Glomerular endothelial cell (primary cell): ENCODE measurements at places on chromosomes 16 and 17. TPM values are rescaled to one million over a fixed set of nuclear protein-coding genes. Genes with fewer than 3 reads are reported as not detected.

The TPSAB1 gene
- not detected in 2 replicates for total RNA-seq

The SCPEP1 gene
- total RNA-seq, result 42.2 and 47.3 TPM in 2 replicates

DNA sequence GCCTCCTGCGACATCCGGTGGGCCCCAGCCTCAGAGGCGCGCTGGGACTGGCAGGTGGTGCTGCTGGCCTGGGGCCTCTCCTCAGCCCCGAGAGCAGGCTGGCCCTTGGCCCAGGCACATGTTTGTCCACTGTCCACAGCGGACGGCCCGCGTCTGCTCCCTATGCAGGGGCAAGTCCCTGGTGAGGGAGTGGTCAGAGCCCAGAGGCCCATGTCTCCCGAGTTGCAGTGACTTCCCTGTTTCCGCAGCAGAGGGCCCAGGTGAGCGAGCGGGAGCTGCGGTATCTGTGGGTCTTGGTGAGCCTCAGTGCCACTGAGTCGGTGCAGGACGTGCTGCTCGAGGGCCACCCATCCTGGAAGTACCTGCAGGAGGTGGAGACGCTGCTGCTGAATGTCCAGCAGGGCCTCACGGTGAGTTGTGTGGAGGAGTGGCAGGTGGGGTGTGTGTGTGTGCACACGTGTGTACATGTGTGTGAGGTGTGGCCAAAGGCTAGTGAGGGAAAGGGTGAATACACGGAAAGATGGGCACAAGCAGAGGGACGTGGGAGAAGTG lies 10.4 kb downstream of the IL34 start:
- DNase-seq, result no peak

GRCh38 chr16:23640615-23640930 lies 537 bp downstream of the PALB2 start:
- DNase-seq, result no peak

- DNase-seq, result no peak
Measured at GRCh38 chr16:26605626-26606271, 461.0 kb upstream of the C16orf82 start.

DNA sequence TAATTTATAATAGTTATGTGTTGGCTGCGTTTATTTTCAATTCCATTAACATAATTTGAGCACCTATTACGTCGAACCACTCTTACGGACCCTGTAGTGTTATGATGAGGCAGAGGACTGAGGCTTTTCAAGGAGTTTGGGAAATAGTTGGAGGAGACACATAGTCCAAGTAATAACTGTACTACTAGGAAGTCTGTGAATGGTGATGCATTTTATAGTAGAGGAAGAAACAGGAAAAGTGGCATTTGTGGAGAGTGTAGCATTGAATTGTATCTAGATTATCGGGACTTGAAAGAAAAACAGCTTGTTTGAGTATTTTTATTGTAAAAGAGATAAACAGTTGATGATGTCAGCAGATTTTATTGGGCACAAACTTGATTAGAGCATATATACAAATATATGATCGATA lies 1.7 kb downstream of the NFATC3 start:
- DNase-seq, result no peak

GRCh38 chr17:39231591-39232551 lies 6.1 kb upstream of the STAC2 start:
- DNase-seq, result no peak

GRCh38 chr16:85431431-85432124 lies 181.5 kb upstream of the GSE1 start:
- DNase-seq, result no peak

- DNase-seq, result no peak
Measured at GRCh38 chr16:86594721-86595120, 16.4 kb downstream of the FOXL1 start.
